ENCODE measurements at places on chromosomes 7 and 10. TPM values are rescaled to one million over a fixed set of nuclear protein-coding genes. Genes with fewer than 3 reads are reported as not detected.

The CLRN3 gene
- total RNA-seq, result 0.09 TPM

The PNLIPRP3 gene
- not detected for total RNA-seq

The CFAP46 gene
- 2.3 TPM for total RNA-seq

The LAMB4 gene
- total RNA-seq, result 0.09 TPM

The EGFR gene
- 1.5 TPM for total RNA-seq

The CCZ1 gene
- total RNA-seq, result 54.8 TPM

The AKR1C4 gene
- not detected for total RNA-seq

The SUN1 gene
- 122 TPM for total RNA-seq

The ANK3 gene
- 2.6 TPM for total RNA-seq

The PIP4K2A gene
- total RNA-seq, result 28.5 TPM

Measured in endothelial cell of coronary artery (primary cell).